ENCODE measurements at places on chromosomes 6 and 20.
A peak's percentile ranks its signal among the peaks of the same experiment; 100 is the strongest.

- peak; percentile 34 for DNase-seq
These were observed 218.6 kb upstream of the ZFP64 start for GRCh38 chr20:52410182-52410647.

DNA sequence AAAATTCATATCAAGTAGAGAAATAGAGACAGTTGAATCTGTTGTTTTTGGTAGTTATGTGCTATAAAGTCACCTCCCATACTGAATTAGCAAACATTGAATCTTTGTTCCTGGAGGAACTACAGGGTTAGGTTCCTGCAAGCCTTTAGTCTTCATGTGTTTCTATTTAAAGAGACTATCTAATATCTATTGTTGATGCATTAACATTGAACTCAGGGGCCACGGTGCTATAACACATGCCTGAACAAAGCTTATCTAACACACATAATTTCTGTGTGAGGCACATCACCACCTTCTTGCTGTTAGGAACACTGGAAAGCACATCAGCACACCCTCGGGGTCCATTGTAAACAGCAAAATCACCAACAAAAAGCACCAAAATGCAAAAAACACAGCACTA, 21.2 kb downstream of the ARFGEF2 start:
- no peak for DNase-seq

DNA sequence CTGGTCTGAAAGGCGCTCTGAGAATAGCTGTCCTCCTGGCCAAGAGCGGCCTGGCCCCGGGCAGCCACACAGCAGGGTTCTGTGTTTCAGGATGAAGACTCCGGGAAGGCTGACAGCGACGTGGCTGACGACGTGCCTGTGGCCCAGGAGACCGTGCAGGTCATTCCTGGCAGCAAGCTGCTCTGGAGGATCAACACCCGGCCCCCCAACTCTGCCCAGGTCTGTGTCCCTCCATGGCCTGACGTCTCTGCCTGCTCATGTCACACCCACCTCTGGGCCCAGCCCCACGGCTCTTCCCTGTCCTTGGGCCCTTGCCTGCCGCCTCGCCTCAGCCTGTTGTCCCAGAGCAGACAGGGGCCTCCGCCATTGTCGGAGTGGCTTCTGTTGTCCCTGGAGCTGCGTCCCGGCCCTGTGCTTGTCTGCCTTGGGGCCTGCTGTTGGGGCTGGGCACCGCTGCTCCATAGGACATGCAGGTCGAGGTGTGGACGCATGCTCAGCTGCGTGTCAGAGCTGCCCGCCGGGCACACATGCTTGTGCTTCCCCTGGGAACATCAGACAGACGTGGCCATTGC, 16.2 kb upstream of the ADRM1 start:
- no peak for DNase-seq

GRCh38 chr6:145544041-145544440, 191.3 kb downstream of the EPM2A start:
- DNase-seq, result peak; percentile 82

DNA sequence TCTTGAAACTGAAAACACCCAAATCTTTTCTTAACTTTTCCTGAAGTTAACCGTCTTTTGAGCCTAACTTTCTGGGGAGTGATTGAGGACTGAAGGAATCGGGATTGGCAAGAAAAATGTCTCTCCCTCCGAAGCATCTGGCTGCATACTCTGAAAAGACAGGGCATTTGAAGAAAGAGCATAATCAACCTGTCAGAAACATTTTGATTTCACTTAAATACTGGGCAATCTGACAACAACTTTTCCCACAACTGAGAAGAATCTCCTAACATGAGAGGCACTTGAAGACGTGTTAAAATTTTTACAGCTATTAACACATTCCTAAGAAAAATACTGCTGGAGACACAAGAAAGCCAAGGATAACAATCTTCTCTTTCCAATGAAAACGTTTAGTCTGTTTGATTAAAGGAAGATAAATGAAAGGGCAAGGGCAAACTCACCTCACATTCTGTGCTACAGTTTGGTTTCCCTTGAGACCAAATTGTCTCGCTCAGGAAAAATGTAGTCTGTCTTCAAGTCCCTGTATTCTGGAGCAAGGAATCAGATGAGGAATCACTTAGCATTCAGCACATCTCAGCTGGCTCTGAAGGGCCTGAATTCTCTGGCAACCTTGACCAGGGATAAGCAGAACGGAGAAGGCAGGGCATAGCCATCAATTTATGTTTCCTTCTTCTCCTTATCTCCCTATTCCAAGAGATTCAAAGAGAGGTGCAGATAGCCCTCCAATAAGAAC, 76.1 kb downstream of the TBX18 start:
- DNase-seq, result no peak

GRCh38 chr6:36815962-36816735, 23.1 kb downstream of the CPNE5 start:
- DNase-seq, result no peak

- peak; percentile 43 for DNase-seq
These were observed 10.9 kb upstream of the BMP5 start for GRCh38 chr6:55886185-55886836.

DNA sequence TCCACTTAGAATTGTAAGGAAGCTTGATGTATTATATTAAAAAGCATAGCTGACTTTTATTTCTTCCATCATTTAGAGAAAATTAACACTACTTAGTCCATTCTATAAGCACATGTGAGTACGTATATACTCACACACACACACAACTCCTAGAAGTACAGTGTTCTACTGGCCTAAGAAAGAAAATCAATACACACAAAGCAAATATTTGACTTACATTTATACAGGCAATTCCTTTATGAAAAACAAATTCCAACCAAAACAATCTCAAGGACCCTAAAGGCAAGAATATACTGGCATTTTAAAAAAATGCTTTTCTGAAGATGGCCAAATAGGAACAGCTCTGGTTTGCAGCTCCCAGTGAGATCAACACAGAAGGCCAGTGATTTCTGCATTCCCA, 71.9 kb downstream of the NRSN1 start:
- DNase-seq, result no peak

GRCh38 chr6:133428295-133428694, 187.1 kb downstream of the EYA4 start:
- no peak for DNase-seq

DNA sequence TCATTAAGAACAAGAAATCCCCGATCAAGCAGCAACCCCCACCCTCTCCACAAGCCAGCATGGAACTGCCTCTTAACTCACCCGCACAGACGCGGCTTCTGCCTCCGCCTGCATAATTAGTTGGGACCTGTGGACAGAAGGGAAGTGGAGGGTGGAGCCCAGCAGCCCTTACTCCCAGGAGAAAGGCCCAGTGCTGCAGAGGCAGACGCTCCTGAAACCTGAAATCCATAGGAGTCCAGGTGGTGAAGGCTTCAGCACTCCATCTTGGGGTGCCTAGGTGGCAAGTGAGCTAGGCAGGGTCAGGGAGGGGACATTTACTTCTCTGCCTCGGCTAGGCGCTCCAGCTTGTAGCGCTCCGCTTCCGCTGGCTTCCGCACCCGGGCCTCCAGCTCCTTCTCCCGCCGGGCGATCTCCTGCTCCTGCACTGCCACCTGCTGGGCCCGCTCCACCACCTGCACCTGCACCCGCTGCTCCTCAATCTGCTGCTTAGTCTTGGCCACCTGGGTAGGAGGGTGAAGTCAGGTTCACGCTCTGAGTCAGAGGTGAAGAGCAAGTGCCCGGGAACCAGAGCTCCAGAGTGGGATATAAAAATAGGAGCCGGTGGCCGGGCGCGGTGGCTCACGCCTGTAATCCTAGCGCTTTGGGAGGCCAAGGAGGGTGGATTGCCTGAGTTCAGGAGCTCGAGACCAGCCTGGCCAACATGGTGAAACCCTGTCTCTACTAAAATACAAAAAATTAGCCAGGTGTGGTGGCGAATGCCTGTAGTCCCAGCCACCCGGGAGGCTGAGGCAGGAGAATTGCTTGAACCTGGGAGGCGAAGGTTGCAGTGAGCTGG, 10.7 kb downstream of the TUBB start:
- DNase-seq, result no peak

GRCh38 chr20:32807706-32808105, 12.0 kb upstream of the MAPRE1 start:
- DNase-seq, result no peak

- no peak for DNase-seq
These were observed 55.9 kb downstream of the RREB1 start for GRCh38 chr6:7163661-7164071.

GRCh38 chr6:49430187-49430586, 32.9 kb downstream of the MMUT start:
- DNase-seq, result peak; percentile 70

GRCh38 chr20:62722627-62723026, 14.0 kb downstream of the NTSR1 start:
- no peak for DNase-seq

DNA sequence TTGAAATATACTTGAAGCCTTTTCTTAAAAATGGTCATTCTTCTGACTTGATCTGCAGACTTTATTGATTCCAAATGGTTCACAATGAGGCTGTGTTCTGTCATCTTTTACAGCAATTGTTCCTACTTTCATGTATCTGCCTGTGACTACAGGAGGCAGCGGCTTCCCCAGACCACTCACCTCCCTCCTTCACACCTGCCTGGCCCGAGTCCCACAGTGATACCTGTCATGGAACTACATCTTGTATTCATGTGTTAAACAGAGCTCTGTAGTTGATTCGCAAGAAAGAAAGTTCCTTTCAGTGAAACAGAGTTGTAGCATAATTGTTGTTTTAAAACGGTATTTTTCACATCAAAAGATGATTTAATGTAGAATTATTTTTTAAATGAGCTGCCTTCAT, 673.5 kb upstream of the AGPAT4 start:
- DNase-seq, result no peak

GRCh38 chr6:71364889-71365542, 76.4 kb downstream of the OGFRL1 start:
- DNase-seq, result no peak

GRCh38 chr6:117613920-117614560, 11.7 kb upstream of the GOPC start:
- no peak for DNase-seq

DNA sequence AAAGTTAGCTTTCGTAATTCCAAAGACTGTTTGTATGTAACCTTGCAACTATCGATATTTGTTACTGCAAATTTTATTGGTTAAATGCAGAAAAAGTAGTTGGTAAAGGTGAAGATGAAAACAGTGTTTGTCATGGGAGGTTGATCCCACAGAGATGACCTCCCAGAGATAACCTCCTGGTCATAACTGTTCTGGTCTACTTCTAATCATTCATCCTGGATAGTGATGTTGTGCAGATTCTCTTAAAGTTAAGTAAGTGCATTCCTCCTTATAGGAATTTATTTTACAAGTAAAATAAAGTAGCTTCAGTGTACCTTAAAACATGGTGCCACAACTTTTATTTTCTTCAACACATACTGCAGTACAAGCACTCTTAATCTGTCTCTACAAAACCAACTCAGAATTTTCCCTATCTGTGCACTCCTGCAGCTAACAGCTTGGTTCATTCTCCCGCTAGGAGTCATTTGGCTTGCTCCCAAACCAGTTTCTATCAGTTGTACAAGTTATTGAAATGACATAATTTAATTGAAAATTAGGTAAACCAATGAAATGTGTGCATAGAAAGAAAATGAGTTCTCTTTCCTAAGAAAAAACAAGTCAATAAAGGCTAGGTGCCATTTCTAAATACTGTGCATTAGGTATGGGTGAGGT, 19.2 kb downstream of the METTL24 start:
- DNase-seq, result no peak

GRCh38 chr20:17654649-17655285, 27.3 kb downstream of the RRBP1 start:
- DNase-seq, result peak; percentile 26

GRCh38 chr6:75499640-75500039, 6.0 kb upstream of the FILIP1 start:
- no peak for DNase-seq

DNA sequence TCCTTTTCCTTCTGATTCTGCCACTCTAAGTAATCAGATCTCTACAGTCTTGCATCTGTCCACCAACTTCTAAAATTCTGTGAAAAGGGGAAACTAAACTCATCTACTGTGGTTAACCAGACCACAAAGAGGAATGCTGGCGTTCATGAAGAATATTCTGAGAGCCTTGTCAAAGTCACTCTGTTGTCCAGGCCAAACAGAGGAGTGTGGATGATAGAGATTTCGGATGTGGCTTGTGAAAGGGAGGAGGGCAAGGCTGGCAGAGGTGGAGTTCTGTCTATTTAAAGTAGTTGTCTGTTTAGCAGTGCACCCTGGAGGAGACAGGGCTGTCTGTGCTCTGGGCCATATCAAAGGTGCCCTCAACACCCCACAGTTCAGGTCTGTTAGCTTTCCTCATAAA, 33.9 kb downstream of the CCN2 start:
- DNase-seq, result no peak

- no peak for DNase-seq
These were observed 32.5 kb upstream of the ASCC3 start for GRCh38 chr6:100913400-100914276.

DNA sequence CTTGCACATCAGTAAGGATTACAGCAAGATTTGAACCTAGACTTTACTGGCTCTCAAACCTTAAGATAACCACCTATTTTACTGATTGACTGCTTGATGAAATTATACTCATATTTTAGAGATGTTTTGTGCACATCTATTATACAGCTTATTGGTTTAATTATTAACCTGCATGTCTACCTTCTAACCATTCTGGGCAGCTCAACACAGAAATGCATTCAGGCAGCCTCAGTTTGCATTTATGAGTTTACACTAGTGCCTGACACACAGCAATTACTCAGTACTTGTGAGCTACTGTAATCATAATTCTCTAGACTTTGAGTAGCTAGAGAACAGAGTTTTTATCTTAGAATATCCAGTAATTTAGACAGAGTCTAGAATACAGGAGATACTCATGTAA, 273.9 kb upstream of the THEMIS start:
- no peak for DNase-seq

GRCh38 chr6:110475066-110475653, 1.3 kb downstream of the SLC22A16 start:
- DNase-seq, result no peak

GRCh38 chr6:13526727-13527670, 39.6 kb upstream of the GFOD1 start:
- peak; percentile 55 for DNase-seq

DNA sequence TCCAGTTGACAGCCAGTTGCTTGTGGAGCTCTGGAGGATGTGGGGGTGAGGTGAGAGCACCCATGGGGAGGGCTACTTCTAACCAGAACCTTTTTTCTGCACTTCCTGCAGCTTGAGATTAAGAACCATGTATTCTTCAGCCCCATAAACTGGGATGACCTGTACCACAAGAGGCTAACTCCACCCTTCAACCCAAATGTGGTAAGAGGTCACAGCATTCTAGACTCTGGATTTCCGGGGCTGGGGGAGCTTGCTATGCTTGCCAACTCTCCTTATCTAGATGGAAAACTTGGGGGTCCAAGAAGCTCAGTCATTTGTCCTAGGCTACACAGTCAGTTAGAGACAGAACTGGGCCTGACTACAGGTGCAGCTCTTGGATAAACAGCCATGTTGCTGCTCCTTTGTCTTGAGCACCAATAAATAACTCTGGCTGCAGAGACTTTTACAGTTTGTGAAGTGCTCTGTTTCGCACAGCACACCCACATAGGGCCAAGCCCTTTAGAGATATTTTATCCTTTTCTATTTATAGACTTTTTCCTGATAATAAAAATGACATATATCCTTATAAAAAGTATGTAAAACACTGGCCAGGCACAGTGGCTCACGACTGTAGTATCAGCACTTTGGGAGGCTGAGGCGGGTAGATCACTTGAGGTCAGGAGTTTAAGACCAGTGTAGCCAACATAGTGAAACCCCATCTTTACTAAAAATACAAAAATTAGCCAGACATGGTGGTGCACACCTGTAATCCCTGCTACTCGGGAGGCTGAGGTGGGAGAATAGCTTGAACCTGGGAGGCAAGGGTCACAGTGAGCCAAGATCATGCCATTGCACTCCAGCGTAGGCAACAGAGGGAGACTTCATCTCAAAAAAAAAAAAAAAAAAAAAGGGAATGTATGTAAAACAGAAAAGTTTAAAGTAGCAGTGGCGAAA, 10.6 kb upstream of the IFT52 start:
- DNase-seq, result no peak

- DNase-seq, result no peak
These were observed 34.3 kb downstream of the LRRC1 start for GRCh38 chr6:53828966-53829697.
